NCI-H2107 (cell line): ENCODE measurements at places on chromosomes 1 and 21.
A peak's percentile ranks its signal among the peaks of the same experiment; 100 is the strongest.

DNA sequence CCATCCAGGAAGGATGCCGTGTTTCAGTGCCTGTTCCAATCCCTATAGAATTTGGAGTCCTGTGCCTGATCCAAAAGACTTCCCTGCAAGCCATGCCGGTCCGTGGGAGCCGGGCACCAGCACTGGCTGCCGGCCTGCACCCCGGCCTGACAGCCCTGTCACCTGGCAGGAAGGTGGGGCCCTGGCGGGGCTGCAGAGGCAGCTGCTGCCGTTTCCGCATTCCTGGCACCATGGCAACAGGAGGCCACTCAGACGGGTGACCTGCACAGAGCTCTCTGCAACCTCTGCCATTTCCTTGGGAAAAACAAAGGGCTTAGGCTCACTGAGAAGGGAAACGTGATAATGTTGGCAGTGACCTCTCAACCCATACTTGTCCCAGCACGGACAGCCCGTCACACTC is 63.2 kb upstream of the TMEM51 start:
- peak; percentile 53 for DNase-seq

DNA sequence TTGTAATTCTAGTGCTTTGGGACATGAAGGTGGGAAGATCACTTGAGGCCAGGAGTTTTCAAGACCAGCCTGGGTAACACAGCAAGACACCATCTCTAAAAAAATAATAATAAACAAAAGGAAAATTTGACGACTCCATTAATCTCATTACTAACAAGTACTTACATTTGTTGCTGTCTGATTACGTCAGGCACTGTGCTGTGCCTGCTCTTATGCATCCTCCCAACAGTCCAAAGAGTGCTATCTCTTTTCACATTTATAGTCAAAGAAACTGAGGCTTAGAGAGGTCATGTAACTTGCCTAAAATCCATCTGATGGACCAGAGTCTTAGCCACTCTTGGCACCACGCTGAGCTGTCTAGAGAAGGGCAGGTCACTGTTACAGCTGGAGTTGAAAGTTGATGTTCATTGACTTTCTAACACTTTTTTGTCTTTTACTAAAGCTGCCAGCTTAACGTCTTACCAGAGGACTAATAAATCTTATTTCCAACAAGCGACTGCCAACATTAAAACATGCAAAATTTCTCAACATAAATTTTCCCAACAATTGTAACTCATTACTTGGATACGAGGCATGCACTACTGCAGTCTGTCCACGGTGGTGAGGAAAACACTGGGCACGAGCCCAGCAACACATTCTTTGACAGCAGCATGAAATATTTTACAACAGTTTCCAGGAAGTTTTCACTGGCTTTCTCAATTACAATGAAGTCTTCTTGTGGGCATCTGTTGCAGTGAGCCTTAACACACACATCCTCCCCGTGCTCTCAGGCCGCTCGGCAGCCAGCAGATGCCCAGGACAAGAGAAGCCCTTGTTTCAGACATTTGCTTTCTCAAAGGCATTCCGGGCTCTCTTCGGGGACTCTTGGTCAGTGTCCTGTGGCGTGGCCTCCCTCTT is 262.9 kb upstream of the PROX1 start:
- no peak for DNase-seq

DNA sequence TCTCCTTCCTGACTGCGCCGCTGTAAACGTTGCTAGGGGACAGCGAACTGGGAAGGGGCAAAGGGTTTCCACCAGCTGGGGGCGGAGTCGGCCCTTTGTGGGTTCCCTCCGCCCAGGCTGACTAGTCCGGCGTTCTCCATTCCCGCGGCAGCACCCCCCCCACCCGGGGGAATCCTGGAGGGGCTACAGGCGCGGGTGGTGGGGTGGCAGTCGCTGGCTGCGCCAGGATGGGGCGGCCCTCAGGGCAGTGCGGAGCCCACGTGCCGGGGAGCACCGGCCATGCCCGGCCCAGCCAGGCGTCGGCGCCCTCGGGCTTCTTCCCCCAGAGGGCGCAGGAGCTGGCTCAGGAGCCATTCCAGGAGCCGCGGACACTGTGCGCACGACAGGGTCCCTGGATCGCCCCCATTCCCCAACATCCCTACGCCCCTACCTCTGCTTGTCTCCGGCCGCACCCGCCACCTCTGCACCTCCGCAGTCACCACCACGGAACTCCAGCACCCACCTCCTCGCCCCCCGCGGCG is 476 bp downstream of the BATF3 start:
- peak; percentile 42 for DNase-seq

DNA sequence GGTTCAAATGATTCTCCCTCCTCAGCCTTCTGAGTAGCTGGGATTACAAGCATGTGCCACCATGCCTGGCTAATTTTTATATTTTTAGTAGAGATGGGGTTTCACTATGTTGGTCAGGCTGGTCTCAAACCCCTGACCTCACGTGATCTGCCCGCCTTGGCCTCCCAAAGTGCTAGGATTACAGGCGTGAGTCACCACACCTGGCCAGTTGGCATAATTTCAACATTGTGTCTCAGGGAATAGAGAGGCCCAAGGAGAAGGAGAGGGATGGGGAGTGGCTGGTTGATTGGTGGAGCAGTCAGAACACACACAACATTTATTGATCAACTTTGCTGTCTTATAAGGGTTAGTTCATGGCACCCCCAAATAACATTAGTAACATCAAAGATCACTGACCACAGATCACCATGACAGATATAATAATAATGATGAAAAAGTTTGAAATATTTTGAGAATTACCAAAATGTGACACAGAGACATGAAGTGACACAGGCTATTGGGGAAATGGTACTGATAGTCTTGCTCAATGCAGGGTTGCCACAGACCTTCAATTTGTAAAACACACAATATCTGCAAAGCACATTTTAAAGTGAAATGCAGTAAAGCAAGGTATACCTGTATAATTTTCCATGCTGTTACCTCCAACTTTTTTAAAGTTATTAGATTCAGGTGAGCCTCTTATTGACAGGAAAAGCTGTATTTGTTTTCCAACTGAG is 15.8 kb upstream of the CYB5R1 start:
- DNase-seq = no peak

DNA sequence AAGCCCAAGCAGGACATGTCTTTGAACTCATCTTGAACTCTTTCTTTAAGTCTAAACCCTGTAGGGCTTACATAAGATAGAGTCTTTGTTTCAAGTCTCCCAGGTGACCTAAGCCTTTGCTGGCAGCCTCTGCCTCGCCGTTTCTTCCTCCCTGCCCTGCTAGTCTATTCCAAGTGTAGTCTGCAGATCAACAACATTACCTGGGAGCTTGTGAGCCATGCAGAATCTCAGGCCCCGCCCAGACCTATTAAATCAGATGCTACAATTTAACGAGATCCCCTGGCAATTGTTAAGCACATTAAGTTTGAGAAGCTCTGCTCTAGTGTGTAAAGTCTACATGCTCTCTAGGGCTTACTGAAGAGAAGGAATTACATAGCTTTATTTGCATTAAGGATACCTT is 271.6 kb downstream of the PBX1 start:
- no peak for DNase-seq

GRCh38 chr21:34754690-34755647 is 86.2 kb downstream of the CLIC6 start:
- DNase-seq = no peak

DNA sequence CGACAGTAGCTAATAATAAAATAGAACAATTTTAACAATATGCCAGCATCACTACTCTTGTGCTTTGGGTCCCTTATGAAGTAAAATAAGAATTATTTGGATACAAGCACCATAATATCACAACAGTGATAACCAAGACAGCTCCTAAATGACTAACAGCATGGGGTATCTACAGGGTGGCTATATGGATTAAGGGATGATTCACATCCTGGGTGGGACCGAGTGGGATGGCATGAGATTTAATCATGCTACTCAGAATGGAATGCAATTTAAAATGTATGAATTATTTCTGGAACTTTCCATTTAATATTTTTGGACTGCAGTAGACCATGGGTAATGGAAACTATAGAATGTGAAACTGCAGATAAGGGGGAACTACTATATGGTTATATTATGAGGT is 28.1 kb upstream of the B3GALNT2 start:
- no peak for DNase-seq

DNA sequence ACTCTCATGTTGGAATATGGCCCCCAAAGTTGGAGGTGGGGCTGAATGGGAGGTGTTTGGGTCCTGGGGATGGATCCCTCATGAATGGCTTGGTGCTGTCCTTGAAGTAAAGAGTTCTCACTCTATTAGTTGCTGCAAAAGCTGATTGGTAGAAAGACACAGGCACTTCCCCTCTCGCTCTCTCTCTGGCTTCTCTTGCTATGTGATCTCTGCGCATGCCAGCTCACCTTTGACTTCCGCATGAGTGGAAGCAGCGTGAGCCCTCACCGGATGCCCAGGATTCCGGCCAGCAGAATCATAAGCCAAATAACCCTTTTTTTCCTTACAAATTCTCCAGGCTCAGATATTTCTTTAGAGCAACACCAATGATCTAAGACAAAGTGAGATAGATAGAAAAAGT is 20.9 kb upstream of the CCSAP start:
- DNase-seq = no peak

- DNase-seq = no peak
These were observed 55.8 kb upstream of the RC3H1 start for GRCh38 chr1:174077749-174078490.

DNA sequence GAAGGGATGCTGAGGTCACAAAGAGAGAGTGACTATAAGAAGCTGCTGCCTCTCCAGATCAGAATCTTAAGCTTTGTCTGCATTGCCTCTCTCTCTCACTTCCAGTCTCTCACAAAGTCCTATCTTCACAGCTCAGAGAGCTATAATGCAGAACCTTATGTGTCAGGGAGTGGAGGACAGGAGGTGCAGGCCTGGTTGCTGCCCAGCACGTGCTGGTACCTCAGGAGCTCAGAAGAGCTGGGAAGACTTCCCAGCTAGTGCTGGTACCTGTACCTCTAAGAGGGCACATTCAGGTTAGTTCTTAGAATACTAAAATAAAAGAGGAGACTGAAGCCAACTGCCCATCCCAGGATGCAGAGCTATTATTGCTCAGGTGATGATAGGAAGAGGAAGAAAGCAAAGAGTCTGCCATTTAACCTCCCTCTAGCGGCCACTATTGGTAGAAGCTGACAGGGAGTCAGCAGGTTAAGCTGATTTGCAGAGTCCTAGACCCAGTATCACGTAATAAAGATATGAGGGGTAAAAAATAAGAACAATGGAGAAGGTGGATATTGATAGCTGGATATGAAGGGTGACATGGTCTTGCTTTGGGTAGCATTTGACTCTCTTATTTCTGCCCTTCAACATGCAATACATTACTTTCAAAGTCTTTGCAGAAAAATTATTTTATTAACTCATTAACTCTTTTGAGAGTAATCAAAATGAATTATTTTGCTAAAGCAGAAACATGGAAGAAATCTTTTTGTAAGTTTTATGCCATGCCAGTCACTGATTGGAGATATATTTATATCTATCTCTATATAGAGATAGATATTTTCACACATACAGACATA is 138.1 kb upstream of the HMCN1 start:
- DNase-seq = no peak

GRCh38 chr1:207103892-207104373 is at the start of gene C4BPA:
TSS of gene C4BPA (plus strand) at chr1:207104233. CDS start at chr1:207113026, 8,793 bp downstream.
- no peak for DNase-seq

GRCh38 chr1:15700508-15700907 is 16.4 kb downstream of the PLEKHM2 start:
- DNase-seq = no peak

DNA sequence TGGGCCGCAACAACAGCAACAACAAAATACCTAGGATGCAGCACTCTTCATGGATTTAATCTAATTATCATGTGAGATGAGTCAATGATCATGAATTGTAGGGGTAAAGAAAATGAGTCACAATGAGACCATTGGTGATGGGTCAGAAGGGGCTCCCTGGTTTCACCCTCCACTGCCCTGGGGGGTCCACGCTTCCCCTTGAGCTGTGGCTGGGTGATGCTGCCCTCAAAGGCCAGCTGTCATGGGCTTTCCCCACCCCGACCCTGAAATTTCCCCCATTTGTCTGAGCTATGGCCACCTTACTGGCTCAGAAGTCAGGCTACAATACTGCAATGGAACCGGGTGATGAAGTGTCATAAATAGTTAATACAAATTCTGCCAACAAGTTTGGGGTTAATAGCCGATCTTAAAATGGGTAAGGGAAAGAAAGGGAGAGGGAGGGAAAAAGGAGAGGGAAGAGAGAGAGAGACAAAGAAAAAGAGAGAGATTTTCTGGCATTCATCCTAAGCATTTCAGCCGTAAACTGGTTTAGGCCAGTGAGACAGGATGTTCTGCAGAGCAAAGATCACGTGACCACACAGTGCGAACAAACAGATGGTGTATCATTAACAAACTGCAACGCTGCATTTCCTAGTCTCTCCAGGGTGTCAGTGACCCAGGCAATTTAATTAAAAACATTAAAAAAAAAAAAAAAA is 143.4 kb upstream of the ERRFI1 start:
- DNase-seq = no peak

- DNase-seq = no peak
These were observed 9.2 kb upstream of the HOOK1 start for GRCh38 chr1:59805554-59805953.

DNA sequence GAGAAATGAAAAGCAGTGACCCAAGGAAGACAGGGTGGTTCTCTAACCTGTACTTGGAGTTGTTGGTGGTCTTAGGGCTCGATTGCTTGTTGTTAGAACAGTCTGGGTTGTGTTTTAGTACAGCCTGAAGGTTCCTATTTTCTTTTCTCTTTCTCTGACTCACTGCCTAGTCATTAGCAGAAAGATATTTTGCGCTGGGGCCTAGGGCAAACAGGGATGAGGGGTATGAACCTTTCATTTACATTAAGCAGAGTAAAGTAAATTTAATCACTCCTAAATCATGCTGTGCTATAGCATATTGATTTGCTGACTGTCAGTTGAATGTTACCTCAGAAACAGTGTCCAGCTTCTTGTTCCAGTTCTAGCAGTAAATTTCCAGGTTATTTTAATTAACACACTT is 197.2 kb downstream of the RWDD3 start:
- DNase-seq = no peak

DNA sequence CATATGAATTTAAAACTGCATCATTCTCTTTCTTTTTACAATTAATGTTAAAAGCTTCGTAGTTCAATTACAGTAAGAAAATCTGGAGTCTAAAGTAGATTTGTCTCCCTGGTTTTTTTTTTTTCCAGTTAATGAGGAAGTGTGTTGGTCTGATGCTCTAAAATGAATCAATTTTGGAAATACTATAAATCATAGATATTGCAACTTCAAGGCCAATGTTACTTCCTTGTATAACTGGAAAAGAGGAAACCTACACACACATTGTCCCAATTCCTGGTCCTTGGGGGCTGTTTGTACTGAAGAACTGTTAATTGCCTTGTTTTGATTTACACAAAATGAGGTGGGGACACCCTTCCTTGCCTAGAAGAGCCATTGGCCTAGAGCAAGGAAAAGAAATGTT is 107.2 kb downstream of the RGS2 start:
- no peak for DNase-seq
